ENCODE measurements at places on chromosomes 12 and 14.

GRCh38 chr12:49784756-49785409, 43.3 kb downstream of the NCKAP5L start:
- no peak for DNase-seq

DNA sequence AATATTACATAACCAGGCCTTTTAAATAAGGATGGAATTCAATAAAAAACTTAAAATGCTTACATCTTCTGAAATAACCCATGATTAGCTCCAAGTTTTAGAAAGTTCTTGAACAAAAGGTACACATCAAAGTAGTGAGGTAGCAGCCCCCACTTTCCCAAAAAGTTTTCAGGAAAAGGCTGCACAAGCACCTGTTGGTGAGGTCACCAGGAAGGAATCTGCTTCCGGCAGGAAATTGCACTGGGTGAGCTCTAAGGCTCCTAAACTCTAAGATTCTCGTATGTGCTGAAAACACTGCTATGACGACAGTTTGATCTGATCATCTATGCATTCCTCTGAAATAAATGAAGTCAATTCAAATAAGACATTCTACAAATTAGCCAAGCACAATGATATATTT, 34.3 kb upstream of the TTC7B start:
- no peak for DNase-seq

DNA sequence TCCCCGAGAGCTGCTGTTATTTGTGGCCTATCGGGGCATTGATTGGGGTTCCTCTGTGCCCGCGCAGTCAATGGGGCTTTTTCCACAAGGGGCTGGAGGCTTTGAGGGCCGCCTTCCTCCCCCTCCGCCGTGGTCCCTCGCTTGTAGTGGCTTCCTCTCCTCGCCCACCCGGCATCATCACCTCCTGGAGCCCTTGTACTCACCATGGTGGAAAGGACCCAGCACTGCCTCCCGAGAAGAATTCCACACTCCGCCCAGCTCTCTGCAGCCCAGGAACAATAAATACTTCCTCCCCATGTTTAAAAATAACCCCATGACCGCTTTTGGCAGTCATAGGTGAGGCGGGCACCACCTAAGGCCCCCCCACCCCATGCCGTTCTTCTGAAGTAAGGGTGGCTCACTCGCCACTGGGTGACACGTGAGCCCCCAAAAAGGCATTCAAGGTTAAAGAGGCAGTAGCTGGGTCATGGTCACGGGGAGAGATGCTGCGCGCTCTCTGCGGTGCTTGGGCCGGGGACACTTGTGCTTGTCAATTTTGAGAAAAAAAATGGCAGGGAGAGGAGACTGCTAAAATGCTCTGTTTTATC, at the start of gene MYL2:
MYL2 (minus strand) TSS at position 256 of the 587 bp plus-strand sequence; CDS start at position 206, 50 bp downstream.
- no peak for DNase-seq

DNA sequence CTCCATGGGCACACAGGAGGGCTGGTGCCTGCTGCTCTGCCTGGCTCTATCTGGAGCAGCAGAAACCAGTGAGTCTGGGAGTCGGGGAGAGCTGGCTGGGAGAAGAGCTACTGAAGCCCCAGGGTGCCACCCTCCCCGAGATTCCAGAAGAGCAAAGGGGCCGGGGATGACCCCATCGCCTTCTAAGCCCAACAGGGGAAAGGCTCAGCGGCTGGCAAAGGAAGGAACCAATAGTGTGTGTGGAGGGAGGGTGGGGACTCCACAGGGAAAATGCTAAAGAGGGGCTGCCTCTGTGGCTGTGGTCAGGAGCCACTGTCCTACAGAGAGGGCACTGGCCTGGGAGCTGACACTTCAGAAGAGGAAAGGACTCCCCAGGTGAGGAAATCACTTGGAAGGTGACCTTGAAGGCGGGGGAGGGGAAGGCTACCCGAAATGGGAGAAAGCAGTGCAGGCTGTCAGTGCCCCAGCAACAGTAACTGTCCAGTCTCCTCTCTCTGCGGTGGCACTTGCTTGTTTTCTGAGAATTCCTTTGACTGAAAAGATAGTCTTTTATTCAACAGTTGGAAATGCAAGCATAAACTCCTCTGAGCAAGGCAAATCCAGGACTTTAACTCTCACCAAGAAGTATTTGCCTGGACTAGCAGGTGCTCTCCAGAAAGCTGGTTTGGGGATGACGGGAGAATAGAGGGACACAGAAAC, 552 bp downstream of the TAPBPL start:
- DNase-seq, result peak; percentile 39

GRCh38 chr14:102819176-102819628, 42.0 kb downstream of the TRAF3 start:
- DNase-seq, result peak; percentile 60

- DNase-seq, result no peak
These were observed 38.5 kb upstream of the GALNT9 start for GRCh38 chr12:132367852-132368251.

DNA sequence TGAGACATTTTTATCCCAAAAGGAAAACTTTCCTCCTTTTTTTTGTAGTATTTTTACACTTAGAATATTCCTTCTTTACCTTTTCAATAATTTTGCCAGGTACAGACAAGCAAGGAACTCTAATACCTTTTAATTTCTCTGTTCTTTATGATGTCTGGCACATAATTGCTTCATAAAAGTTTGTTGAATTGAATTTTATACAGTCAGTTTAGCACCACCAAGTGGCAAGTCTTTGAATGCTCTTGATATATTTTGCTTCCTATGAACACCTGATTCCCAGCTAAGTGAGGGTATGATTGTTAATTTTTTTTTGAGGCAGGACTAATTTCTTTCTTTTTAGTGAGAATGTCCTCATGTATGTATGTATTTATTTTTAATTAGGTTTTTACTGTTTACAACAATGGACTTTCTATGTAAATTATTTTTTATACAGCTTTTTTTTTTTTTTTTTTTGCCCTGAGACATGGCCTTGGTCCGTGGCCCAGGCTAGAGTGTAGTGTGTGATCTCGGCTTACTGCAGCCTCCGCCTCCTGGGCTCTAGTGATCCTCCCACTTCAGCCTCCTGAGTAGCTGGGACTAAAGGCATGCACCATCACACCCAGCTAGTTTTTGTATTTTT, 6.9 kb downstream of the TBC1D15 start:
- peak; percentile 16 for DNase-seq

DNA sequence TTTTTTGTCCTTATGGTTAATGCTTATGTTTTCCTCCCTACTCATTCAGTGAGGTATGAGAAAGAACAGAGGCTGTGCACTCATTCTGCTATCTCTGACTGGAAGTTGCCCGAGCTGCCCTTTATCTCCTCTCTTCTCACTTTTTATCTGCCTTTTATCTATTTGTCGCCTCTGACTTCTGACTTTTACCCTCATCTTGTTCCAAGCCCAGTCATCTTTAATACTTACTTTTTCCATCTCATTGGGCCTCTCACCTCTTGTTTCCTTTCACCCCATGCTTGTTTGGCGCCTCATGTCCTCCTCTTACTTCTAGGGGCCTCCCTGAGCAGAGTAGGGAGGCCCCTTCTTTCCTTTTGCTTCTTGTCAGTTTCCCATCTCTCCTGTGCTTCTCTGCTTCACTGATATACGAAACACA, 50.7 kb downstream of the DIP2B start:
- no peak for DNase-seq

- DNase-seq, result peak; percentile 48
These were observed 1.6 kb downstream of the CTDSP2 start for GRCh38 chr12:57844709-57845477.

DNA sequence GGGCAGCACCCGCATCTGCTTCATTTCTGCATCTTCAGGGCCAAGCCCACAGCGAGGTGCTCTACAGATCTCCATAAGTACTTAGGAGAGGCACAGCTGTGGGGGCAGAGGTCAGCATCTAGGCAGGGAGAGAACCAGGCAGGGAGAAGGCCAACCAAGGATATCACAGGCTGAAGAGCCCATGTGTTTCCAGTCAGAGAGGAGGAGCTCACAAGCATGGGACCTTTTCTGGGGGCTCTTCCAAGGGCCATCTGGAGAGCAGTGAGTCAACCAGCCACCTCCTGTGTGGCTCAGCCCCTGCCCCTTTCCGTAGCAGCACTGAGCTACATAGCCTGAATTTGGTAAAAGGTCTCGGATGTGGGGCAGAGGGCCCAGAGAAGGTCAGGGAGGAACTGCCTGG, 78.5 kb downstream of the ARL6IP4 start:
- DNase-seq, result no peak

DNA sequence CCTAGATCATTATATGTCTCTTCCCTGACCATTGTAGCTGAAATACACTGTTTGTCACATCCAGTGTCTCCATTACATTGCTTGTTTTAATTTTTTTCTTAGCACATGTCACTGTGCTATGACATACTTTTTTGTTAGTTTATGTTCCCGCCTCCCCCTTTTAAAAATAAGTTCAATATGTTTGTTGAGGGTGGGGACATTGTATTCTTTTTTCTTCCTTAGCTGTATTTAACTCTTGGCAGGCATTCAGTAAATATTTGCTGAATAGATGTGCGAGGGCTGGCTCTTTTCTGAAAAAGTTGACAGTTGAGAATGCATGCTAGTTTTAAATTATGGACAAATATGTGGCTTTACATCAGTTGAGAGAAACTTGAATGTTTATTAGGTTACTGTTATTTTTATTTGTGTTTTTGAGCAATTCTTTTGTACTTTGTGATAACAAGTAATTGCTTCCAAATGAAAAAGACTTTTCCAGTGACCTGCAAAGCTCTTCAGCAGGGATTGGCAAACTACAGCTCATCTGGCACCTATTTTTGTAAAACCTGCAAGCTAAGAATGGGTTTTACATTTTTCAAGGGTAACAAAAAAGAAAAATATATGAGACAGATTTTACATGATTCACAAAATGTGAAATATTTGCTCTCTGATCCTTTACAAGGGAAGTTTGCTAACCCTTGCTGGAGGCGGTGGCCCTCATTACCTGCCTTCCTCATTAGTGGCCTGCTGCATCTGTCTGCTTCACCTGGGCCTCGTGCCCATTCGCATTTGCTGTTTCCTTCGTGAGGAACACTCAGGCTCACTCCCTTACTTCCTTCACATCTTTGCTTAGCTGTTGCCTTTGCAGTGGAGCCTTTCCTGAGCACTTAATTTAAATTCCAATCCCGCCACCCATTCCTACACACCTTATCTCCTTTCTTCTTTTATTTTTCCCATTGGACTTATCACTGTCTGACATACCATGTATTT, 229.4 kb downstream of the ERC1 start:
- DNase-seq, result no peak

- peak; percentile 54 for DNase-seq
These were observed 923 bp upstream of the ITPR2 start for GRCh38 chr12:26833743-26834490.

Data from CD4-positive, alpha-beta T cell treated with Interleukin-6 for 4 hours (primary cell).